Coronary artery (tissue), 2 donors: ENCODE measurements at places on chromosomes 2 and 18.

DNA sequence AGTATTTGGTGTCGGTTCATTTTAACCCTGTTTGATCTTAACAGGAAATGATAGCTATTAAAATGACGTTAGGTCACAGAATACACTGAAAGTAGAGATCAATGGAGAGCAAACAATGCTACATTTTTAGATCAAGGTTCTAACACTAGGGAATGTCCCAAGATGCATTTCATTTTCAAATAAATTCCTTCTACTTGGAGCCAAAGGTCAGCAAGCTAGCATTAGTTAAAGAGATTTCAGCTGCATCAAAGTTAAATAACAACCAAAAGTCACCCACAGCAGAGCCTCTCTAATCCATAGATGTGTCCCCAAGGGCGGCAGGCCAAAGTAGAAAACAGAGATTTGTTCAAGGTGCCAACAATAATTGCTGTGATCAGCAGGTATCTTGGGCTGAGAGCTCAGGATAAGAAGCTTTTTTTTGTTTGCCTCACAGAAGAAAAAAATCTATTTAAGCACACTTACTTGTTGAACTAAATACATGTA is 1233.6 kb upstream of the TMEFF2 start:
- DNase-seq, result no peak

DNA sequence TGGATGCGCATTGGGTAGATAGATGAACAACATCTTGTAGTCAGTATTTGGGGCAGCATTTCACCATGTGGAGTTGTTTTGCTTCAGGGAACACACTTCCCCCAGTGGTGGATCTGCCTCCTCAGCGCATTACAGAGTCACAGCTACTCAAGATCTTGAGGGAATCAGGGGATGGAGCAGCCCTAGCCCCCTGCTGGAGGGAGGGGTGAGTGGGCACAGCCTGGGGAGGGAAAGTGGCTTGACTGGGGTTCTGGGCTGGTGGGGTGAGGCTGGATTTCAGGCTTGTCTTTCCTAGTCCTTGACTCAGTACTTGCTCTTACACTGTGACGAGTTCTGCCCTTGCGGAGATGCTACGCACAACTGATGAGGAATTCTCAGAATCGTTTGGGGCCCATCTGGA is 271.0 kb upstream of the HS6ST1 start:
- no peak for DNase-seq

GRCh38 chr2:158599609-158600008 is 142.9 kb downstream of the PKP4 start:
- no peak for DNase-seq

GRCh38 chr2:125073440-125073839 is 1048.4 kb downstream of the CNTNAP5 start:
- no peak for DNase-seq

DNA sequence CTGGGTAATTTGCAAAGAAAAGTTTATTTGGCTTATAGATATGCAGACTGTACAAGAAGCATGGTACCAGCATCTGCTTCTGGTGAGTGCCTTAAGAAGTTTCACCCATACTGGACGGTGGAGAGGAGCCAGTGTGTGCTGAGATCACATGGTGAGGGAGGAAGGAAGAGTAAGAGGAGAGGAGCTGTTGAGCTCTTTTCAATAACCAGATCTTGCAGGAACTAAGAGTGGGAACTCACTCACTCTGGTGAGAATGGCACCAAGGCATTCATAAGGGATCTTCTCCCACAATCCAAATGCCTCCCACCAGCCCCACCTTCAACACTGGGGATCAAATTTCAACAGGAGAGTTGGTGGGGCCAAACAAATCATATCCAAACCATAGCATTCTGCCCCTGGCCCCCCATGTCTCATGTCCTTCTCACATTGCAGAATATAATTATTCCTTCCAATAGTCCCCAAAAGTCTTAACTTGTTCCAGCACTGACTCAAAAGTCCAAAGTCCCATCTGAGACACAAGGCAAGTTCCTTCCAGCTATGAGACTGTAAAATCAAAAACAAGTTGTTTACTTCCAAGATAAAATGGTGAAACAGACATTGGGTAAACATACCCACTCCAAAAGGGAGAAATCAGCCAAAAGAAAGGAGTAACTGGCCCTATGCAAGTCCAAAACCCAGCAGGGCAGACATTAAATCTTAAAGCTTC is 11.7 kb upstream of the TMEM37 start:
- peak; percentile 31 for DNase-seq

DNA sequence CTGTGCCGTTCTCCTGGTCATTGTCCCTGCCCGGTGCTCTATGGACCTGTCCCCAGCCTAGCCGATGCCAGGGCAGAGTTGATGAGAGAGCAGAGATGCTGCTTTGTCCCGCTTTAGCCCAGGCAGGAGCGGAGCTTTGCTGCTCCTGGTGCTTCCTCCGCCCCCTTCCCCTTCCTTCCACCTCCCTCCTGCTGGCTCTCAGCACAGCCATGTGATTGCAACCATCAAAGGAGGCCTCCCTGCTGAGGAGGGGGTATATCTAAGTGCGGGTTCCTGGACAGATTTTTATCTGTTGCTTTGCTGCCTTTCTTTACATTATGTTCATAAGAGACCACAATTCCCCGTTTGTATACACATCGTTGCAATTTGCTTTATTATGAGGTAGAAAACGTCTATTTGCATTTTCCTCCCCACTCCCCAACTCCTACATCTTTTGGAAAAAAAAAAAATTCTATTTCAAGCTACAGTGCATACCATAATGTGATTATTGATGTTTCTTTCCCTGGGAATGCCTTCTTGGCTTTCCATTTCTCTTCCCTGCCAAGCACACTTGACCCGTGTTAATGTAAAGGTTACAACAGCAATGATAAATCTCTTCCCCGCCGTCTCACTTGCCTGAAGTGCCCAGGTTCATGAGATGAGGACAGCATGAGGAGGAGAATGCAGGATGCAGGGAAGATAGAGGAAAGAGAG is 25.4 kb downstream of the ALPK2 start:
- no peak for DNase-seq

GRCh38 chr2:171522788-171523087 is 464 bp downstream of the CYBRD1 start:
- DNase-seq, result no peak

GRCh38 chr18:74446178-74446577 is 10.9 kb downstream of the DIPK1C start:
- DNase-seq, result no peak

GRCh38 chr18:46148810-46149209 is 44.6 kb downstream of the HAUS1 start:
- DNase-seq, result no peak

- DNase-seq, result no peak
Observed at GRCh38 chr2:83186105-83186760, 1272.8 kb downstream of the SUCLG1 start.

DNA sequence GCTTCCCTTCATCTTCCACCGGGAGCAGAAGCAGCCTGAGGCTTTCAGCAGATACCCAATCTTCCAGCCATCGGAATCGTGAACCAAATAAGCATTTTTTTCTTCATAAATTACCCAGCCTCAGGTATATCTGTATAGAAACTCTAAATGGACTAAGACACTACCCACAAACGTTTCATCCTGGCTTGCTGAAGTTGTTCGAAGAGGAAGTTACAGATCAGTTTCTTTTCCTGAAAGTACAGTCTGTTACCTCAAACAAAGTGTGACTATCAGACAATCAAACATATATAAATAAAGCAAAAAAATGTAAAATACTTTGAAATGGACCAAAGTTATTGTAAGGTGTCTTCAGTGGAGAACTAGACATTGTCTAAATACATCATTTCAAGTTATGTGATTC is 97.9 kb downstream of the MREG start:
- no peak for DNase-seq

- DNase-seq, result no peak
Observed at GRCh38 chr2:39379643-39380524, 57.2 kb downstream of the MAP4K3 start.

- DNase-seq, result no peak
Observed at GRCh38 chr18:69123421-69123820, 277.3 kb upstream of the DOK6 start.

DNA sequence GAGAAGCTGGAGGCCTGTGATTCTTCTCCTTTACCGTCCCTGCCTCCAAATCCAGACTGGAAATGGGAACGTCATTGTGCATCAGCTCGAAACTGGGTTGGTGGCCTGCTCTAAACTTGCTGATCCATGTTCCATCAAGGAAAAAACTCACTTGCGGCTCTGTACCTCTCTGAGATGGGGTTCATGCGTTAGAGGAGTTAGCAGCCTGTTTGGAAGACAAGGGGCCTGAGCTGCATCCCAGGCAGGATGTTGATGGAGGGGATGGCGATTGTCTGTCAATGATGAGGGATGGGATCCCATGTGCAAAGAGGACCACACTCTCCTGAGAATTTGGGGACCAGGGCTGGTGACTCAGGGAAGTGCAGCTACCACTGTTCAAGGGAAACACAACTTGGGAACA is 26.0 kb downstream of the TWIST2 start:
- peak; percentile 59 for DNase-seq

DNA sequence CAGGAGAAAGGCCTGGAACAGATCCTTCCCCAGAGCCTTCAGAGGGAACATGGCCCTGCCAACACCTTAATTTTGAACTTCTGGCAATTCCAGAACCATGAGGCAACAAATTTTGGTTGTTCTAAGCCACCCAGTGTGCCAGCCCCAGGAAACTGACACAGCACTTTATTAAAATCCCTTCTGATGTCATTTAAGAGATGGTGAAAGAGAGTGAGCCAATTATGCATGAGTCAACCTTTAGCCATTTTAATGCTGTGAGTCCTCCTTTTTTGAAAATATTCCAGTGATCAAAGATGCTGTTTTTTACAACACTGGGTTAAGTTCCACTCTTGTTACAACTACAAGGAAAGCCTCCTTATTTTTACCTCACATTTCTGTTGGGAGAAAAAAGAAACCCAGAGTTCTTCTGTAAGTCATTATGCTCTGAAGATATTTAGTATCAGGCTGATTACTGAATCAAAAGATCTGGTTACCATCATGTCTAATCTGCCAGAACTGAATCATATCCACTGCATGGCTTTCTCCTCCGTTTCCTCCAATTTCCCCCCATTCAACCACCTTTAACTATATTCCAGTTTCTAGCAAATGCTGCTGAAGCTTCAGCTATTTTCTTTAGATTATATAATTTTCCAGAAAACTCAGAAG is 235.4 kb downstream of the TXNL1 start:
- DNase-seq, result no peak

DNA sequence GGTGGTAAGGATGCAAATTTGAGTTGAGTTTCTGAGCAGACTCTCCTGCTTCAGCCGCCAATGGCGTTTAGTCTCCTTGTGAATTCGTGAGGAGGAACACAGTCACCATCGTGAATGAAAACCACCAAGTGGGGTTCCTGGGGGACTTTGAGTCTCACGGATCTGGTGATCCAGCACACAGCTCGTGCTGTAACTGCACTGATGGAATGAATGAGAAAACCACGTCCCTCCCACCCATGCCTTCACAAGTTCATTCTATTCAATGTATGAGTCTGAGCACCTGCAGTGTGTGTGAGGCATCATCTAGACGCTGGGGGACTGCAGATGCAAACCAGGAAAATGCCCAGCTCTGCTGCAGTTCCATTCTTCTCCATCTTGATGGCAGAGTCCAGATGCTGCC is 127.9 kb downstream of the PIEZO2 start:
- DNase-seq, result no peak

DNA sequence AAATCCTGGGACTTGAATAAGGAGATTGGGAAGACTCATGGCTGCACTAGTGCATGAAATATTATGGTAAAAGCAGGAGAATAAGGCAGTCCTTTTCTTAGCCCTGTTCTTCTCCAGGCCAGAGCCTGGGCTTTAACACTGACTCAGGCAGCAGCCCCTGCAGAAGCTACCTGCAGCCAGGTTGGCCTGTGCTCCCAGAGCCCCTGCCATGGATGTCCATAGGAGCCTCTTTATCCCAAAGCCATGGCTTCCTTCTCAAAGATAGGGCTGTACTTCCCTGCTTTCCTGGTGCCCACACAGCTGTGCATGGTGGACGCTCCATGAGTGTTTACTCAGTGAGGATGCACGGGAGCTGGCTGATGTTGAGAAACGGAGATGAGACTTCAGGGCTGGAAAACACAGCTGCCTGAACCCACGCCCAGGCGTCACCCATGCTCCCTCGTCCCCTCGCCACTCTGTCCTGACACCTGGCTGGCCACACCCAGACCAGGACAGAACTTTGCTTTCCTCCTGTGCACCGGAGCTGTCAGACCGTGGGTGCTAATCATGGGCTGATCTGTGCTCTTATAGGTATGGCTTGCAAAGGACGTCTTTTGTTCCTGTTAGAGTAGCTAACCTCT is 135.5 kb downstream of the GLI2 start:
- DNase-seq, result no peak

- no peak for DNase-seq
Observed at GRCh38 chr2:239118675-239119211, 270.9 kb downstream of the TWIST2 start.

DNA sequence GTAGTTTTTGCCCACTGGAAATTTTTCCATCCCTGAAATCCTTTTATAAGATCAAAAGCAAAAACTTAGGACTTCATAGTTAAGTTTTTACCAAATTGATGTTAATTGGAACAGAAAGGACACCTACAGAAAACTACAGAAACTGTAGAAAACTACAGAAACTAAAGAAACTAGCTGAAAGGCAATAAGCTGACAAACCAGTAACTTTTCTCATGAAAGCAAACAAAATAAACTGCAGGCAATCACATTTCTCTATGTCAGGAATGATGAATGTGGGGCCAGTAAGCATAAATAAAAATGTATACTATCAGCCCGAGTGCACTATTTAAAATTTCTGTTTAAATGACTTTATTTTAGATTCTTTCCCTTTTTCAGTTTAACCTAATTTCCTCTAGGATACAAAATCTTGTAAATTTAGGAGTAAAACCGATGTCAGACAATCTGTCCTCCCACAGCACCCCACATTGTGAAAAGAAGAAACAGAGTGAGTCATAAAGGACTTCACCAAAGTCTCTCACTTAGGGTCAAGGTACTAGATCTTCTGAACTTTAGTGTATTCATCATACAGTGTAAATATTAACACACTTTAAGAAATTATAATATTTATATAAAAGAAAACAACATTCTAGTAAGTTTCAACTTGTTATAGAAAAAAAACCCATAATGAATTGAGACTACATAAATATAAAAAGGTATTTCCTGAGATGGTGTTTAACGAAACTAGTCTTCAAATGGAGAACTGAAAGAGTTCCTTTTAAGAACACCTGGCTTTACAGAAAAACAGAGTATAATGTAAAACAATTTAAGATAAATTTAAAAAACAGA is 46.6 kb downstream of the USP40 start:
- no peak for DNase-seq

DNA sequence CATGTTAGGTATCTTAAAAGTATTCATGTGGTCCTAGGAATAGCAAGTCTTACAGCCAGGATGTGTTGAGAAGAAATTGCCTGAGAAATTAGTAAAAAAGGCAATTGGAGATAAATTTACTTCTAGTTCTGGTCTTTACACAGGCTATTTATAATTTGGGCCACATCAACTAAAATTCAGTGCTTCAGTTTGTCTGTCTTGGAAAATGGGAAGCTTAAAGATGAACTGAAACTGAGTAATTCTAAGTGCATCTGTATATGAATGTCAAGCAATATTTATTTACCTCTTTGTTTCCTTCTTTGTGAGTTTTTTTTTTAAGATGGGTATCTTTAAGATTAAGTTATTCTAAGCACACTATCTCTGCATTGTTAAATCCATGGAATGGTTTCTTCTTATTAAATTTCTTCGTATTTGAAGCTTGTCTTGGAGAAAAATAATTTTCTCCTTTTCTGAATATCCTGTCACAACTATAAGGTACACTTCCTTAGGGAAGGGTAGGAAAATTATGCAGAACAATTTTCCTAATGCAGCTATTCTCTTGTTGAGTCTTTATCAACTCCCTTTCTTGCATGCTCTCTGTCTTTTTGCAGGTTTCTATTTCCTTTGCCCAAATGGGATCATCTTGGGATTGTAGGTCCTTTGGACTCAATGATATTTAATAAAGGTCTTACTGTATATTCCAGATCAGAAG is 39.7 kb upstream of the MMADHC start:
- DNase-seq, result no peak

GRCh38 chr18:22935431-22935830 is 2.3 kb downstream of the RBBP8 start:
- no peak for DNase-seq
